ENCODE measurements at places on chromosomes 3 and 15. TPM values are rescaled to one million over a fixed set of nuclear protein-coding genes. Genes with fewer than 3 reads are reported as not detected.

Gene WNT7A
- 7.9 TPM for total RNA-seq

Gene OR5K2
- total RNA-seq: not detected

Gene AZI2
- total RNA-seq: 81.6 TPM

Gene TRPM1
- total RNA-seq: under 0.01 TPM

Gene NPAP1
- total RNA-seq: not detected

Gene VGLL4
- total RNA-seq: 36.6 TPM

Gene CDCP1
- 41.3 TPM for total RNA-seq

Gene PCCB
- 56.7 TPM for total RNA-seq
